Renal pelvis (tissue), 12 donors: ENCODE measurements at places on chromosomes 6 and 20.

DNA sequence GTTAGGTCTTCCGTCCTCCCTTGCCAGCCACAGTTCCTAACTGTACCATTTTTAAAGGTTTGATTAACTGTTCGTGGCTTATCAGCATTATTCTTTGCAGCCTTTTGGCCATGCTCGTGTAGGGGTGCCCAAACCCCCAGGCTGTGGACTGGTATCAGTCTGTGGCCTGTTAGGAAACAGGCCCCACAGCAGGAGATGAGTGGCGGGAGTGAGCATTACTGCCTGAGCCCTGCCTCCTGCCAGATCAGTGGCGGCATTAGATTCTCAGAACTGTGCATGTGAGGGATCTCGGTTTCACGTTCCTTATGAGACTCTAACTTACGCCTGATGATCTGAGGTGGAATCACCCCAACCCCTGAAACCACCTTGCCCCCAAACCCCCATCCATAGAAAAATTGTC lies 79.3 kb downstream of the TBC1D7 start:
- no peak for DNase-seq

GRCh38 chr6:126665551-126665950 lies 325.6 kb downstream of the CENPW start:
- no peak for DNase-seq

DNA sequence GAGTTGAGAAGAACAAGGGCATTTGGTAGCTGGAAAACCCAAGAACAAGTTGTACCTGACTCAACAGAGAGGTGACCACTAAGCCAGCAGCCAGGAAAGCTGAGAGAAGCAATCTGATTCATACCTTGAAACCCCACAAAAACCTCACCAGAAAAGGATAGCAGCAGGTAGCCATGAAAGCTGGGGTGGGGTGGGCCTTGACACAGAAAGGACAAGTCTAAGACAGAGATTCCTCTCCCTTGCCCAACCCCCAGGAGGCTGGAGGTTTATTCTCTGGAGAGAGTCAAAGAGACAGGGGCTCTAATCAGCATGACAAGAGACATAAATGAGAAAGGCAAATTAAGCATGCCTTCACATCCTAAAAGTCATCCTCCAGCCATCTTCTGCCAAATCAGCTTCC lies 151.7 kb upstream of the DST start:
- no peak for DNase-seq

GRCh38 chr6:5085648-5086293 lies 630 bp downstream of the PPP1R3G start:
- DNase-seq = peak; percentile 46

DNA sequence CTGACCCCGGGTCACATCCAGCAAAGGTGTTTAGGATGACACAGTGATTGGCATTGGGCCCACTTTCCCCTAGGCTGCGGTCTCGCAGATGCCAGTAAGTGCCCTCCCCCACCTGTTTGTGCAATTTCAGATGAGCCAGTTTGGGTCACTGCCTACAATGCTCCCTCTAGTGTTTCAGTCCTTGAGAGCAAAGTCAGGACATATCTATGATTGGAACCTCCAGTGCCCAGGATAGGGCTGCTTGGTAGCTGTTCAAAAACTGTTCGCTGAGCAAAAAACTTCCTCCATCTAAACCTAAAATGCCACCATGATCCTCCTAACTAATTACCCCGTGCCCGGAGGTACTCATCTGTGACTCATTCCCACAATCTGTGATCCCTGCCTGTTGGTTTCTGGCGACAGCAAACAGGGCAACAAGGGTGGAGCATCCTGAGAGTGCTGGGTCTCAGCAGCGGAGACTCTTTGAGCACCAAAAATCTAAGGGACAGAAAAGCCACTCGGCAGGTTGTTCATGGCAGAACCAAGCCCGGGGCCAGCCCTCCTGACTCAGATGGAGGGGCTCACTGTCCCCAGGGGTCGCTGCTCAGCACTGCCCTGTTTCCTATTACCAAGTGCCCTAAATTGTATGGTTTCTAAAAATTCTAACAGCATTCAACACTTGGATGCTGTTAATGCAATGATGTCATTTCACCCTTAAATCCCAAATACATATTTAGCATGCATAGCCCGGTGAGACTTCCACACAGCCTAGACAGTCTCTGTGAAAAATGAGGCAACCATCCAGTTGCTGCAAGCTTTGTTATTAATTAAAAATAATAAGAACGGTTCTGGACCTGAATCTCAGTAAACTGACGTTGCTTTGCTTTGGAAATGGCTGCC lies 5.0 kb downstream of the VSX1 start:
- no peak for DNase-seq

DNA sequence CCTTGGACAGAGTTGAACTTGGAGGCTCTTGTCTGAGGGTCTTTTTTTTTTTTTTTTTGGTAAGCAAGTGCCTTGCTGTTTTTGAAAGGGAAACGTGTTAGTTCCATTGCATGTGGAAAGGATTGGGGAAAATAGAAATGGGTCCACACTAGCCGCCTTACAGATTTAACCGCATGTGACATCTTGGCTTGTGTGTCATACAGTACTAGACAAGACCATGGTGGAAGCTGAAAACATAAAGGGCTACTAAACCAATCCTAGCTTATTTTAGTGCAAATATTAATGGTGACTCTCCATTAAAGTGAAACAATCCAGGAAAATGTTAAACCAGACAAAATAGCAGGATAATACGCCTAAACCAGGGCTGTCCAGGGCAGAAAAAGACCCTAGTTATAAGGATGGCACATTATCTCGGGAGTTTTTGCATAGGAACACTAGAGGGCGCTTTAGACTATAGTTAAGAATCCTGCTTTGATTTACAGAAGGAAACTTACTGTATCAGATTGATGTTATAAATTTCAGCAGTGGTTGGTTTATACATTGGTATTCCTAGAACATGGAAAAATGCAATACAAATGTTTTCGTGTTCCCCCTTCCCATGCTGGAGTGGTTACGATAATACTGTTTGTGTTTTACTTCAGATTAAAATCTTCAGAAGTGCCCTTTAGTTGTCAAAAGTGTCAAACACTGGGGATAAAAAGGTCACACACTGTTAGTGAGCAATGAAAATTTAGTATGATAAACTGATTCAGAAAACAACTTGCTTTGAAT lies 59.8 kb upstream of the DEK start:
- DNase-seq = peak; percentile 48

GRCh38 chr6:136717716-136717990 lies 74.6 kb downstream of the MAP3K5 start:
- DNase-seq = no peak

GRCh38 chr6:138909511-138909910 lies 78.5 kb downstream of the REPS1 start:
- no peak for DNase-seq

GRCh38 chr20:701401-702129 lies 26.0 kb upstream of the SCRT2 start:
- DNase-seq = no peak

GRCh38 chr6:22888163-22888752 lies 318.9 kb downstream of the HDGFL1 start:
- no peak for DNase-seq

DNA sequence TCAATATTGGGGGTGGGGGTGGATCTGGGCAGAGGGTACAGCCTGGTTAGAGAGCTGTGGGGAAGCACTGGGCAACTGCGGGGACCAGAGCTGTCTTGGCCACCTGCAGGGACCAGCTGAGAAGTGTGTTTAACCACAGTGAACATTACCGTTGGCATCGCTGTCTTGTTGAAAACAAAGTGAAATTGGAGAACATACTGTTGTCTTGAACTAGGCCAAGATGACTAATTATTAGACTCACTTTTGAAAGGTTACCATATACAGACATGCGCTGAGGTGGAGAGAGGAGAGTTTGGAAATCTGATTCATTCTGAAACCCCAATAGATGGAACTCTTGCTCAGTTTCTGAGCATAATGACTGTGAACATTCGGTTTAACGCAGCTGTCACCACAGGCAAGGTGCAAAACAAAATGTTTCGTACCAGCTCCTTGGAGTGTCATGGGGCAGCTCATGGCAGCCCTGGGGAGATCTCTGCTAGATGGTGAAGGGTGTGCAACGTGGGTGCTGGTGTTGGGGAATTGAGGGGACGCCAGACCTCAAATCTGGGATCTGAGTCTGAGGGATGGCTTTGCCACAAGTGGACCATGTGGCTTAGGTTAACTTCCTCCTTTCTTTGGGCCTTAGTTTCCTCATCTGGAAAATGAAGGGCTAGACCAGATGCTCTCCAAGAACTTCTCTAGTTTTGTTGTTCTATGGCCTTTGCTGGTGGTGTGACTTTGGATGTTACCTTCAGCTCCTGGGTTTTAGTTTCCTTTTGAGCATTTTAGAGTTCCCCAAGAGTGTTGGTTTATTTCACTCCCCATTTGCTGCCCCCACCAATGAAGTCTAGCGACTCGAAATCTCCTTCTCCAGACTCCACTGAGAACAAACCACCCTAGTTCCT lies 24.6 kb upstream of the GTSF1L start:
- no peak for DNase-seq
